ENCODE measurements at places on chromosomes 1 and 21.

DNA sequence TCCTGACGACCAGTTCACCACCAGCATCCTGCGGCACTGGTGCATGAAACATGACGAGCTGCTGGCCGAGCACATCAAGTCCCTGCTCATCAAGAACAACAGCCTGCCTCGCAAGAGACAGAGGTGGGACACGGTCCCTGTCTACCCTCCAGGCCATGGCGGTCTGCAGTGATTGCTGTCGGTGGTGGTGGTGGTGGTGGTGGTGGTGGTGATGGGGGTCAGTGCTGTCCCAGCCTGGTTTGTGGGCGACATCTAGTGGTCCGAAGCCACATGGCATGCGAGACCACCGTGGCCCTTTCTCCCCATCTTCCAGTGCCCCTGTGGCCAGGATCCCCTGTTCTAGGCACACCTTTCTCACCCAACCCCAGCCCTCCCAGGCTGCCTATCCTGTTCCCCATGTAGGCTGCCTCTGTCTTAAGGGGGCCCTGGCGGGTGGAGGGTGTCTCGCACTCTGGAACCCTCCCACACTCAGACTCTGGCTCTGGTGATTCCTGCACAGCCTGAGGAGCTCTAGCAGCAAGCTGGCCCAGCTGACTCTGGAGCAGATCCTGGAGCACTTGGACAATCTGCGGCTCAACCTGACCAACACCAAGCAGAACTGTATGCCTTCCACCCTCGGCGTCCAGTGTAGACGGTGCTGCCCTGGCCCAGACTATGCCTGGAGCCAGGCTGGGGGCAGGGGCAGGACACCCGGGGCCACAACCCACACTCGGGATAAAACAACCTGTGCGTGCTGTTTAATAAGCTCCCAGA lies 3.2 kb upstream of the SLC27A3 start:
- DNase-seq, result no peak

GRCh38 chr1:114756949-114757454 lies 782 bp downstream of the CSDE1 start:
- DNase-seq, result no peak

DNA sequence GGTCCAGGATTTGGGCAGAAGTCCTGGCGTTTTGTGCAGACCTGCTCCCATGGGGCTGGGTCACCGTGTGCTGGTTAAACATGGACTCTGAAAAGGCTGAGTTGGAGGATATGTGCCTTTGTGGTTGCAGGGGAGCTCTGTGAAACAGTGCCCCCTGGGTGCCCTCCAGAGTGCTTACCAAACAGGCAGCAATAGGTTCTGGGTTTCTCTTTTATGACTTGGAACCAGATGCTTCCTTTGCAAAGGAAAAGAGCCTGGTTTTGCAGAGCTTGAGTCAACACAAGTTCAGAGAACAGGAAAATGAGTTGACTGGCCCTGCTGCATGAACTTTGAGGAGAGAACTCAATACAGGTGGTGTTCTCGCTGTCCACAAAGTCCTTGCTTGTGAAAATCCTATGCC lies 288.9 kb downstream of the TM2D1 start:
- DNase-seq, result no peak

DNA sequence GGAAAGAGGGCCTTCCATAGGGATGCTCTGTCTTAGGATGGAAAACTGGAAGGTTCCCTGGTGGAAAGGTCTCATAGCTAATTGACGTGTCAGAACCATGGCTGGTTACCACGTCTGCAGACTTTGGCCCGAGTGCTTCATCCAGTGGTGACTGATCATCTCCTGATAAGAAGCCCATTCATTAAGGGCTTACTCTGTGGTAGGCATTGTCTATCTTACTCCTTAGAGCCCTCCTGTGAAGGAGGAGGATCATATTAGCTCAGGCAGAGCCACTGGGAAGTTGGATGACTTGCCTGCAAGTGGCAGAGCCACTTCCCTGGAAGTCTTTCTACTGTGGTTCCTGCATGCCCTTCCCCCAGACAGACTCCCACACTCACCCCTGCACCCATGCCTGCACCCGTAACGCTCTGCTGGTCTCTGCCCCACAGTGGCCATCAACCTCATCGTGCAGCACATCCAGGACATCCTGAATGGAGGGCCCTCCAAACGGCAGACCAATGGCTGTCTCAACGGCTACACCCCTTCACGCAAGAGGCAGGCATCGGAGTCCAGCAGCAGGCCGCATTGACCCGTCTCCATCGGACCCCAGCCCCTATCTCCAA lies 79.9 kb downstream of the UCK2 start:
- no peak for DNase-seq

GRCh38 chr1:210635108-210635507 lies 306.4 kb downstream of the HHAT start:
- DNase-seq, result no peak

DNA sequence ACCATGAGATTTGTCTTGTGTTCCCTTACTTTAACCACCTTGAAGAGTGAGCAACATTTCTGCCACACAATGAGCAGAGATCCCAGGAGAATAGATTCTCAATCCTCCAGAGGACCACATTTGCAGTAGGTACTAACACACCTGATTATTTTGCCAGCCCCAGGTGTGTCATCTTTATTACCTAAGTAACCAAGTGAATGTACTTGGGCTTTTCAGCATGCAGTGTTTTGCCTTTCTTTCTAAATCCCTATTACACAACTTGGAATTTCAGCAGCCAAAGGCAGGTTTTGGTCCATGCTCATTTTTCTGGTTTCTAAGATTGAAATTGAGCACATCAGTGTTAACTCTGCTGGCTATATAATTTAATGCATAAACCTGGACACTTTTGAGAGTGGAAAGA lies 43.2 kb upstream of the ST6GALNAC5 start:
- DNase-seq, result no peak

All from stimulated activated naive CD4-positive, alpha-beta T cell (primary cell).